Fibroblast of skin of abdomen (primary cell): ENCODE measurements at places on chromosomes 5 and 9.

DNA sequence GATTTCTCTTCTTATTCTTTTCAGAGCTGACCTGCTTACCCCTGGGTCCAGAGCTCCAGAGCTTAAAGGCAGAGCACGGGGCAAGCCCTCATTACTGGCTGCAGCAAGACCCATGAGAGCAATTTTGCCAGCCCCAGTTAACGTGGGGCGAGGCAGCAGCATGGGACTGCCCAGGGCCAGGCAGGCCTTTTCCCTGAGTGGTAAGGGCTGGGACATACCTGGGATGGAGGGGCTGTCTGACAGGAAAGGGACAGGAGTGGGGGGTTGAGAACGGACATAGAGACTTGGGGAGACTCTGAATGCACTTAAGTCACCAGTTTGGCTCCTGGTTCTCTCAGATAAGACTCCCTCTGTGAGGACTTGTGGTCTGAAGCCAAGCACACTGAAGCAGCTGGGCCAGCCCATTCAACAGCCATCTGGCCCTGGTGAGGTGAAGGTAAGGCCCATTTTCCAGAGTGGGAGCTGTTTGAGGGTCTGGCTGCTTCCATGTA lies 26.2 kb downstream of the HMGXB3 start:
- no peak for DNase-seq

DNA sequence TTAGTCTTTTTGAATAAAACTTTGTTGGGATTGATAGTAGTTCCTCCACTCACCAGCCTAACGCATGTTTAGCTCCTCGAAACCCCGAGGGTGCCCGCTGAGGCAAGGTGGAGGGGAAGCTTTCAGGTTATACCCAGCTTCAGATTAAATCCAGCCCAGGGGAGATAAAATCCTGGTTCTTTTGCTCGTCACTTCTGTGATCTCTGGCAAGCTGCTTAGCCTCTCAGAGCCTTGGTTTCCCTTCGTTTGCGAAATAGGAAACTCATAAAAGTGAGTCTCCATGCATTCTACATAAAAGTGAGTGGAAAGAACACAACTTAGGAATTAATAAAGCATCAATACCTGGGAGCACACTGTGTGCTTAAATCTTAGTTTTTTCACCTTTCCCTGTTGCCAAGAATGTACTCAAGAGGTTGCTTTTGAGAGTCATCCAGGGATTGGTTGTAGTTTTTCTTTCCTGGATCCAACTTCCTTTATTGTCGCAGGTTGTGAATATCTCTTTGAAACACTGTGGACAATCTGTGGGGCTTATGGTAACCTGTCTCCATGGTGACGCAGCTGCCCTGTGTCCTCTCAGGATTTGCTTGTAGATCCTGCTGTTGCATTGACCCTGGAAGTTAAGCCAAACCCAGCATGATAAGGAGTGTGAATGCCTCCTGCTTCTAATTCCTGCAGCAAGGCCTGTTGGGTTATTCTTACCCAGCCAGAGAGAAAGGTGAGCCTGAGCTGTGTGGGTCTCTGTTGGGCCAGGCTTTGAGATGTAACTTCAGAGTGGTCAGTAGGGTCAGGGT lies 2.0 kb downstream of the GALNT12 start:
- no peak for DNase-seq

DNA sequence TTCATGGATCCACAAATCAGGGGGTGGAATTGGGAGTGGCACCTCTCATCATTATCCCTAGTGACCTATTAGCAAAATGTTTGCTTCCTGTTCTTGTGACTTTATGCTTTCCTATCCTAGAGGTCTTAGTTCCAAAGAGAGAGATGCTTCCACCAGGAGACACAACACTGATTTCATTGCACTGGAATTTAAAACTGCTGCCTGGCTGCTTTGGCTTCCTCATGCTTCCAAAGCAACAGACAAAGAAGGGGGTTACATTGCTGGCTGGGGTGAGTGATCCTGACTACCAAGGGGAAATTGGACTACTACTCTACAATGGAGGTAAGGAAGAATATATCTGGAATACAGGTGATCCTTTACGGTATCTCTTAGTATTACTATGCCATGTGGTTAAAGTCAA lies 69.2 kb upstream of the SH3GL2 start:
- DNase-seq = peak; percentile 51

DNA sequence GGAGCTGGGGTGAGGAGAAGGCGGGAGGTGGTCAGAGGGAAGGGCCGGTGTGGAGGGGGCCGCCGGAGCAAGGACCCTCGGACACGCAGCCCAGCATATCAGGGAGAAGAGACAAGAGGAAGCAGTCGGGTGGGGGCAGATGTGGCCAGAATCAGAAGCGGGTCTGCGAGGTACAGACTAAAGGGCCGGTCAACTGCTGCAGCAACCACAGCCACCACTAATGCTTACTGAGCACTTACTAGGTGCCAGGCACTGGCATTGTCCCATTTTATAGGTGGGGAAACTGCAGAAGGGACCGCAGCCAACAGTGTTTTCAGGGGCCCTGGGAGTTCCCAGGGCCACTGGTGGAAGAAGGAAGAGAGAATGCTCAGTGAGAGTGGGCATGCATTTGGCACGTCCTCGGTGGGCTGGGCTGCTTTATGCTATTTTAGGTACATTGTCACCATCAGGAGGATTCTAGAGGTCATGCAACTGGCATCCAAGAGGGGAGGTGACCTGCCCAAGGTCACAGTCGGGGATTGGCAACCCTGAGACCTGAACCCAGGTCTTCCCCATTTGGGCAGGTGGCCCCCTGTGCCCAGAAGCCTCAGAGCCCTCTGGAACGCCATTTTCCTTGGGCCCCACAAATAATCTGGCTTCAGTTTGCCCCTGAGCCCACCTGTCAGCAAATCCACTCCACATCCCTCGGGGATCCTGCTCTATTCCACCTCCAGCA lies 53.4 kb downstream of the DUSP1 start:
- DNase-seq = no peak

- DNase-seq = no peak
Measured at GRCh38 chr5:160213537-160213936, 15.8 kb upstream of the FABP6 start.

- DNase-seq = no peak
Measured at GRCh38 chr5:96835791-96836191, 28.0 kb upstream of the ERAP1 start.

DNA sequence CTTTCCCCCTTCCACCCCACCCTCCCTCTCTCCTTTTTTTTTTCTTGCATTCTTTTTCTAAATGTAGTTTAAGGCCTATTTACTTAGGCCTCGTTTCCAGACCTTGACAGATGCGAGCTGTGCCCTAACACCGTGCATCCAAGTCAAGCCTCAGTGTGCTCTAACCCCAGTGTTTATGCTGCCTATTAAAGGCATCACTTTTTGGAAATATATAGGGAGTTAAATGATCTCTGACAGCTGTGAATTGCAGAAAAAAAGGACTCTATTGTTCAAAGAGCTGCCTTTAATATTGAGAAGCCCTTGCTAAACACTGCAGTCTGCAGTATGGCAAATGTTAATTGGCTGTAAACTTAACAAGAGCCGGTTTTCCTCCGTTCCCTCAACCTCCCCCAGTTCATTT lies 270.4 kb upstream of the TUT7 start:
- peak; percentile 16 for DNase-seq

DNA sequence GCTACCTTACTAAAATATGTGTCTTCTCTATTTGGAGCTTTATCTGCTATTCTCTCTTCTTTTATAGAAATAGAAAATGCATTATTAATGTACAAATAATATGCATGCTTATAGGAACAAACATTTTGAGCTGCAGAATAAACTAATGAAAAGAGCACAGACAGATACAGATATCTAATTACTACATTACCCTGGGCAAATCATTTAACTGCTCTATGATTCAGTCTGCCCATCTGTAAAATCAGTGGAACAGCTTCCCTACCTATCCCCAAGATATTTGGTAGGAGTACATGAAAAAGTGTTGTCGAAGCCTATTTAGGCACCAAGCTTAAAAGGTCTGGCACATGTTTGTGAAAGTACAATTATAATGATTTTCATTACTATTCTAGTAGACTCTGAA lies 166.3 kb downstream of the EFNA5 start:
- no peak for DNase-seq

DNA sequence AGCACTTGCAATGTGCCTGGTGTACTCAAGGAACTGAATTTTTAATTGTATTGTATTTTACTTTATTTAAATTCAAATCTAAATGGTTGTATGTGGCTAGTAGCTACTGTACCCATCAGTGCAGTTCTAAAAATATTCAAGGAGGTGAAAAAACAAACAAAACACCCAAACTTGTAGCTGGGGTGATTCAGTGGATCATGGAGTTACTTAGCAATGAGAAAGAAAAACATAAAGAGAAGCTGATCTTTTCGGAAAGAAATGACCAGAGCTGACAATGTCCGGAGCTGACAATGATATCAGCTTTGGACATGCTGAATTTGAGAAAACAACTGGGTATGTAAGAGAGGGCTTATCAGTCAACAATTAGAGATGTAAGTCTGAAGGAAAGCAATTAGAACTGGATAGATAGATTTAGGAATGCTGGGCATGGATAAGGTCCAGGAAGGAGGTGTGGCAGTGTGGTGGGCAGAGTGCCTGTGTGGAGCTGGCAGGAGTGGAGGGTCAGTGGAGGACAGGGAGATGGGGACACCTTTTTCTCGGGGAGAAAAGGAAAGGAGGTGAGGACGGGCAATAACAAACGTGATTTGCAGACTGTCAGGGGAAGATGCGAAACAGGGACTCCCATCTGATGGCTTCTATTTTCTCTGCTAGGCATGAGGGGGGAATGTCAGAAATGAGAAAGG lies 113.2 kb downstream of the DCP2 start:
- no peak for DNase-seq

DNA sequence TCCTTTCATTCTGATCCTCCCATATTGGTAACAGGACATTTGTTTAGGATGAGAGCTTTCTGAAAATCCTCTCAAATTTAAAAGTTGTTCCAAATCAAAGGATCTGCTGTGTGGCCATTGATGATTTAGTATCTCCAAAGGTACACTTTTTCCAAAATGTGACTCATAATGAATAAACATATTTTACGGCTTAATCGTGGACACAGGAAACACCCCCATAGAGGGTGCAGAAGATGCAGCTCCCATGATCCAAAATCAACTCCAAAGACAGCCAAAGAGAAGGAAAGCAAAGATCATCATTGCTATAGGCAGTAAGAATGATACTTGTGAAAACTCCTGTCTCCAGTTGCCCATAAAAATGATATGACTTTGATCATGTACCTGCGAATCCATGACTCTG lies 239.7 kb downstream of the PIK3R1 start:
- no peak for DNase-seq

GRCh38 chr5:5537426-5537825 lies 114.9 kb downstream of the ICE1 start:
- DNase-seq = no peak

- no peak for DNase-seq
Measured at GRCh38 chr5:25362799-25363198, 718.0 kb upstream of the CDH10 start.

- peak; percentile 90 for DNase-seq
Measured at GRCh38 chr5:147481376-147481775, 28.5 kb downstream of the DPYSL3 start.

DNA sequence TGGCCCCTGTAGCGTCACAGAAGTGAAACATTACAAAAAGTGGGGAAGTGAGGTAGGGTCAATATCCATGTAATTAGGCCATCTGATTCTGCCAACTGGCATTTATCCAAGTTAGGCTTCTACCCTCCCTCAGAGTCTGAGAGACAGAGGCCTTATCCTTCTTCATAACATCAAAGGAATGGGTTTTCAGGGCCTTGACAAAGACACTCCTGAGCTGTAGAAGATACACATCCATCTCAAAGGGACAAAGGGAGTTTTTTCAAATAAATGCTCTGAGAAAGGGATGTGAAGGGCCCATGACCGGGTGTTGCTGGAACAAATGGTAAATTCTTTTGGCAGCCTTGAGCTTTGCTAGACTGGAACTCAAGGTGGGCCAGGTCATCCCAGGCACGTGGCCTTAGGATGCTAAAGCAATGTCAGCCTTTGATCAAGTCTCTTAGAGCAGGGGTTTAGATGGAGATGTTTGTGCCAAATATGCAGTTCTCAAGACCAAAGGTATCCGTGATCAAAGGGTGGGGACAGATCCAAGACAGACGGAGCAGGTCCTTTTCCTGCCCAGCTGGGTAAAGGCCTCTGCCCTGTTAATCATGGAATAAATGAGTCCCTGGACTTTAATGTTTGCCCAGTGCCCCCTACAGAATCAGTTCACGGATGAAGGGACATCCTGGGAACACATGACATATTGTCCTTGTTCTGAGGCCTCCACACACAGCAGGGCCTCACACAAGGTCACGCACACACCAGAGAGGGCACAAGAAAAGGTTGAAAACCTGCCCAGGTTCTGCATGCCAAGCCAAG lies 10.0 kb upstream of the FAM169A start:
- DNase-seq = no peak

GRCh38 chr5:123914333-123914732 lies 402.4 kb downstream of the CSNK1G3 start:
- DNase-seq = no peak

DNA sequence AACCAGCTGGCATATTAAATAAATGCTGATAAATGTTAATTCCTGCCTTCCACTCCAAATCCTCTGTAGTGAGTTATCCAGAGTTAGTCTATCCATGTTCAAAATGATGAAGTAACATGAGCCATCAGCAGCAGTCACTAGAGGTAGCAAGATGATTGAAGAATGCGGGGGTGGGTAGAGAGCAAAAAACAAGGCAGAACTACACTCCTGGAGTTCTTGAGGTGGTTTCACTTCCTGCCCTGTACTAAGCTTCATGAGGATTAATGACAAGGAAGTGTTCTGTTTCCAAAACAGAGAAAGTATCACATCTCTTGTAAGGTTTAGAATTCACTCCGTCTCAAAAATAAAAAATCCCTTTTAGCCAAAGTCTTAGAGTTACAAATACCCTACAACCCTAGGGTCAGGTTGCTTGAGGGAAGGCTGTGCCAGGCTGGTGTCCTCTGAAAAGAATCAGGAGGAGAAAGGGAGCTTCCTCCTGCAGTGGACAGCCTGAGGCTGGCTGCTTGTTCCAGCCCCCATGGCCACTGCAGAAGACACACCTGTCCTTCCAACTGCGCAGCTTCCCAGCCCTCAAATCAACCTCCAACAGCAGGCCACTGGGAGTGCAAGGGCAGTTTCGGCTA lies 180.2 kb downstream of the DENND1A start:
- peak; percentile 25 for DNase-seq

DNA sequence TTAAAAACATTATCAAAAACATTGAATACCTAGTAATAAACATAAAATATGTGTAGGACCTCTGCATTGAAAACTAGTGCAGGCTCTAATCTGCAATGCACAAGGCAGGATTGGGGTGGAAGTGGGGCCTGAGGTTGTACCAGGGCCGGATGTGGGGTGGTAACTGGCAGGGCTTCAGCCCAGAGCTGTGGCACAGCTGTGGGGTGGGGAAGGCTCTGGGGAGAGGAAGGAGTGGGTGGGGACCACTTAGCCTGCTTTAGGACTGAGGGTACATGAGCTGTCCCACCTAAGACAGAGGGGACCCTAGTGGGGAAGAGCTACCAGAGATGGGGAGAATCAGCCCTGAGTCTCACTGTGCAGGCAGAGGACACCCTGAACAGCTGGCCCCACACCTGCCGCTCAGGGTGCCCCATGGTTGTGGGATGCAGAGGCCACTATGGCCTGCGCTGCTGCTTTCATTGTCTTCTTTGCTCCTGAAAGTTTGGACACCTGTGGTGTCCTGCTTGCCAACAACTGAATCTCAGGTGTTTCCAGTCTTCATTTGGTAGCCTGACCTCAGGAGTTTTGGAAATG lies 311.4 kb downstream of the TLE4 start:
- no peak for DNase-seq

- DNase-seq = no peak
Measured at GRCh38 chr5:152282331-152282730, 122.7 kb downstream of the NMUR2 start.
